Liver (tissue), 10 donors: ENCODE measurements at places on chromosomes 2 and 18. TPM values are rescaled to one million over a fixed set of nuclear protein-coding genes. Genes with fewer than 3 reads are reported as not detected.

DNA sequence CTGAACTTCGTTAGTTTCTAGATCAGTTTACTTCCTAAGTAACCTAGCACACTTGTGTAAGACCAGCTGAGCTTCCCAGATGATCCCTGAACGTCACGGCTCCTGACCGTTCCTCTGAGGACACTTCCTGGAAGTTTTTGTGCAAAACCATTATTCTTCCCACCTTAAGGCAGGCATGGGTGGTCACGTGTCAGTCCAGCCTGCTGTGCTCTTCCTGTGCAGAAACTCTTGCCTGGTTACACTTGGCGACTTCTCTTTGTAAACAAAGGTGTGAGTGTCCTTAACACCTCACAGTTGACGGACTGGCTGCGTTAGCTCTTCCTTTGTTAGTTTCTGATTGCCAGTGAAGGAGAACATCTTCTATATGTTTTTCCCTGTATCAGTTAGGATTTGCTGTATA is 118.3 kb downstream of the SH3RF3 start:
- no peak overlapping the region for H3K27ac ChIP-seq
- H3K36me3 ChIP-seq, result no peaks in the 10 kb centered on the region
- peaks cover 5% of the 10 kb centered on the region for H3K4me1 ChIP-seq
- no peaks in the 10 kb centered on the region for H3K27me3 ChIP-seq

The NLRC4 gene
- total RNA-seq, result 2.1 TPM

The LGALSL gene
- 8.7 TPM for total RNA-seq

DNA sequence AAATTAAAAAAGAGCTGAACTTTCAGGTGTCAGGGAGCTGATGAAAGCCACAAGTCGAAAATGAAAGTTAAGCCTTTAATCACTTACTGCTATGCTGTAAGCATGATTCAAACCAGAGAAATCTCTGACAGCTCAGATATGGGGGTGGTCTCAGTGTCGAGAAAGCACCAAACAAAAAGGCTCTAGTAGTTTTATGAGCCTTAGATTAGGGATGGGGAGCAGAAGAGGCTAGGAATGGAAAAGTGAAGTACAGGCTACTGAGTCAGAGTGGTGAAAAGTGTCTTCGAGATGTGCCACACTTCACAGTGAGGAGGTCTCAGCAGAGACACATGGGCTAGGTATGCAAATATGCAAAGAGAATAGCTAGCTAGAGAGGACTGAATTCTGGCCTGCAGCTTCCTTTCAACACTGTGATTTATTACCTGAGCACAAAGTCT is 482.2 kb downstream of the SPAG16 start:
- no peak for DNase-seq
- H3K27me3 ChIP-seq, result no peaks in the 10 kb centered on the region
- no peak overlapping the region for H3K4me3 ChIP-seq
- H3K36me3 ChIP-seq, result no peaks in the 10 kb centered on the region
- H3K27ac ChIP-seq, result no peak overlapping the region

GRCh38 chr2:149055751-149056150 is 17.3 kb downstream of the LYPD6B start:
- H3K36me3 ChIP-seq, result no peaks in the 10 kb centered on the region
- DNase-seq, result no peak
- H3K4me3 ChIP-seq, result no peak overlapping the region
- H3K27ac ChIP-seq, result no peak overlapping the region

DNA sequence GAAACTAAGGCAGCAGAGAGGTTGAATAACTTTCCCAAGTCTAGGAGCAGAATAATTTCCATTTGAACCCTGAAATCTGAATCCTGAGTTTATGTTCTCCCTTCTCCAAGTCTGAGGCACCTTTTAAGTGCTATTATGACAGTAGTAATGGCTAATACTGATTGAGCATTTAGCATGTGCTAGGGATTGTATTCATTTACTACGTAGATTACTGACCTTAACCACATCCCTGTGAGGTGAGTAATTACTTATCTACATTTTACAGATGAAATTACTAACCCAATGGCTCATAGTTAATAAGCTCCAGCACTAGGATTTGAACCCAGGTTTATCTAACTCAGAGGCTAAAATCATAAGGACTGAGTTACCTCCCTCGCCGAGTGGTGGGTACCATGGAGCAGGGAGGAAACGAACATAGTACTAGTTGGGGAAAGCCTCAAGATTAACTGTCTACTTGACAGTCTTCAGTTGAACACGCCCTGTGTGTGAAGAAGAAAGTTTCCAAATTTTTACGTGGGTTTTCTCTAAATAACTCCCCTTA is 93.0 kb downstream of the MAPRE2 start:
- no peak overlapping the region for H3K27ac ChIP-seq
- H3K4me1 ChIP-seq, result peaks cover 8% of the 10 kb centered on the region
- no peak overlapping the region for H3K4me3 ChIP-seq
- H3K27me3 ChIP-seq, result no peaks in the 10 kb centered on the region
- no peak for DNase-seq

The FOSL2 gene
- 10.7 TPM for total RNA-seq

DNA sequence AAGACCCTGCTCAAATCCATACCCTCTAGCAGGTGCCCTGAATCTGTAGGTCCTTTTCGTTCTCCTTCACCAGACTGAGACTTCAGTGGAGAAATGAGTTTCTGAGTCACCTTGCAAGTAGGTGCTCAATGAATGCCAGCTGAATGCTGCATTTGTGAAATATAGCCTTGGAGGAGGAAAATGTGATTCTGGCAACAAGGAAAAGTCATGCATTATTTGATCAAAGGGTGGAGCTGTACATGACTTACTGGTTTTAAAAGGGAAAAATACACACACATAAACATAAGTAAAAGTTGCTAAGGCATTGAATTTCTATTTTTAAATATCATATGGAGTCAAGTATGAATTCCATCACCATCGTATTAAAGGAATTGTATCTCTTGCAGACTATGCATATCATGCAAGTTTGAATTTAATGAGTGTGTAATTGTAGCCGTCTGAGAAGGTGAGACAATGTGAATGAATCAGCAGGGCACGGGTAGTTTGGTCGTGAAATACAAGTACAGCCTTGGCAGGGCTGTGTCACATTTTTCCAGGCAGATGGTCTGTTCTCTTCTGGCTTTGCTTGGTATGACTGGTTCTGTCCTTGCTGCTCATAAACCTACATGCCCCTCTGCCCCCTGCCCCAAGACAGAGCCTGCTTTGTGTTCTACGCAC is 160.8 kb downstream of the COL6A3 start:
- no peaks in the 10 kb centered on the region for H3K36me3 ChIP-seq
- H3K4me1 ChIP-seq, result no peaks in the 10 kb centered on the region
- H3K27me3 ChIP-seq, result no peaks in the 10 kb centered on the region
- no peak for DNase-seq
- H3K27ac ChIP-seq, result no peak overlapping the region

The LYG1 gene
- total RNA-seq, result 0.59 TPM

DNA sequence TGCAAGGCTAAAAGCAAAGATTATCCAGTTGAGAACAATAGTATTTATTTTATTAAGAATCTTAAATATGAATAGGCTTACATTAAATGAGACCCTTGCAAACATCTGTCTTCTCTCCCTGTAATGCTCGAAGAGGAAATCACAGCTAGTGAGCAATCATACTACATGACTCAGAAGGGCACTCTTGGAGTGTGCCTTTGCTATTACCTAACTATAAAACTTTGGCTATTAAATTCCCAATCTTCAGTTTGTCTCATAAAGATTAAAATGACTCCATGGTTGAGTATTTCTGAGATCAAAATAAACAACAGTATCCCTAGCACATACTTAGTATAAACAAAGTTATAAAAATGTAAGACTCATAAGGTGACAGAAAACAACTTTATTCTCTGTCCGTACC is 296.9 kb downstream of the KCNJ3 start:
- H3K27ac ChIP-seq, result no peak overlapping the region
- DNase-seq, result no peak

DNA sequence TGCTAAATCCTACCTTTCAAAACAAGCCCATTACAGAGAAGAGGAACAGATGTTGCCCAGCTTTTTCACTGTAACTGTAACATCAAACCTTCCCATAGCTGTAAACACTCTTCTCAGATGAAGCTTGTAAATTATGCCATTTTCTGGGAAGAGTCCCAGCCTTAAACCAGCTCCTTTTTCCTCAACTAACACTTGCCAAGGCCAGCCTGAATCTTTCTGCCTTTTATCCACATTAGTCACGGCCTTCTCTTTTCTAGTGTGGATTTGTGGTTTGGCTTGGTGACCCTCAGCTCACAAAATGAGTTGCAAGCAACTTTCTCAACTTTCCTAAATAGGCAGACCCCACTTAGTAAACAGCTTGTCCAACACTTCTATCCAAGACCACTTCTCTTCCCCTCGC is 90.2 kb downstream of the CABLES1 start:
- no peak overlapping the region for H3K27ac ChIP-seq
- no peaks in the 10 kb centered on the region for H3K36me3 ChIP-seq
- DNase-seq, result no peak
- no peak overlapping the region for H3K4me3 ChIP-seq

The DSG1 gene
- total RNA-seq, result 2.9 TPM

The TTC31 gene
- total RNA-seq, result 9.9 TPM

DNA sequence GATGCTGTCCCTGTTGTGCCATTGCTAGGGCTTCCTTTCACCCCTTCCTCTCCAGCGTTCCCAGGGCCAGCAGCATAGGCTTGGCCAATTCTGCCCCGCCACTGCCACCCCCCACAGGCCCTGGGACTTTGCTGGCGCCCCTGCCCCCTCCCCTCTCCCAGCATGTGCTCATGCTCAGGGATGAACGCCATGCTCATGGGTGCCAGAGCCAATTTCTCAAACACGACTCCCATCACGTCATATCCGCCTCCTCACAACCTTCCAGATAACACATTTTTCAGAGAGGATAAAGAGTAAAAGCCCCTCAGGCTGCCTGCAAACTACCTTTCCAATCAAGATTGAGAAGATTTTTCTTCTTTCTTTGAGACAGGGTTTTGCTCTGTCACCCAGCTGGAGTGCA is 48.6 kb downstream of the DNMT3A start:
- H3K27me3 ChIP-seq, result no peaks in the 10 kb centered on the region
- DNase-seq, result no peak
- no peak overlapping the region for H3K27ac ChIP-seq
- no peak overlapping the region for H3K4me3 ChIP-seq

The FIGN gene
- total RNA-seq, result 5.4 TPM
